Activated CD4-positive, alpha-beta memory T cell treated with anti-CD3 and anti-CD28 coated beads, Interleukin-2, amount 10 ng/mL, durations not matched to agents 7 days and 5 days (primary cell): ENCODE measurements at places on chromosomes 2 and 18. TPM values are rescaled to one million over a fixed set of nuclear protein-coding genes. Genes with fewer than 3 reads are reported as not detected.
A peak's percentile ranks its signal among the peaks of the same experiment; 100 is the strongest.

- DNase-seq = no peak
Measured at GRCh38 chr2:179814050-179814449, 47.4 kb downstream of the ZNF385B start.

GRCh38 chr2:232281858-232282507 lies 96.6 kb upstream of the ALPP start:
- no peak for DNase-seq

DNA sequence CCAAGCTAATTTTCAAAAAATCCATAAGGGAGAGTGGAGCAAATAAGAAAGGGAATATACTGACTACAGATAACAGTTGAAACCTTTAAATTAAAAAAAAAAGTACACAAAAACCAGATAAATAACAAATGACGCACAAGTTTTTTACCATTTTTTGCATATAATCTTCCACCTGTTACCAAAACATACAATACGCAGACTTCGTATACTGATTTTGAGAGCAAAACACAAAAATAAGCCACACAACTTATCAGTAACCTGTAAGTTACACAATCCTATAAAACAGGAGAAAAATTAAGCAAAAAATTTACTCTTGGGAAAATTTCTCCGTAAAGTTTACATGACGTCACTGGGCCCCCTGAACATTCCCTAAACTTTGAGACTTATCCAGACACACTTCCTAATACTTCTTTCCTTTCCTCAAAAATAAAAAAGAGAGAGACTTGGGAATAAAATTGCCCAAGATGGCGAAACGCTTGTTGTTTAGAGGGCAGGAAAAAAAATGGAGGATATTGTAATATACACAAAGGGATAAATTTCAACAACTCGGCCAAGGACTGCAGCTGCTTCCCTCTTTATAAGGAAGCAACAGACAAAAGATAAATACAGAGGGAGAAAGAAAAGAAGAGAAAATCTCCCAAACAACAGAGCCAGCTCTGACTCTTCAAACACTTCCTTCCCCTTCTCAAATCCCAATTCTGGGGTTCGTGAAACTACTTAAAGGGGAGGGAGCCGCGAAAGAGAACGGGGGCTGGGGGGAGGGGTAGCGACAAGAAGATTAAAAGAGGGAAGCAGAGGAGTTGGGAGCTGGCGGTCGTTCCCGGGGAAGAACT lies 1.6 kb downstream of the BAZ2B start:
- DNase-seq = no peak

- no peak for DNase-seq
Measured at GRCh38 chr18:60417946-60418345, 45.4 kb upstream of the MC4R start.

DNA sequence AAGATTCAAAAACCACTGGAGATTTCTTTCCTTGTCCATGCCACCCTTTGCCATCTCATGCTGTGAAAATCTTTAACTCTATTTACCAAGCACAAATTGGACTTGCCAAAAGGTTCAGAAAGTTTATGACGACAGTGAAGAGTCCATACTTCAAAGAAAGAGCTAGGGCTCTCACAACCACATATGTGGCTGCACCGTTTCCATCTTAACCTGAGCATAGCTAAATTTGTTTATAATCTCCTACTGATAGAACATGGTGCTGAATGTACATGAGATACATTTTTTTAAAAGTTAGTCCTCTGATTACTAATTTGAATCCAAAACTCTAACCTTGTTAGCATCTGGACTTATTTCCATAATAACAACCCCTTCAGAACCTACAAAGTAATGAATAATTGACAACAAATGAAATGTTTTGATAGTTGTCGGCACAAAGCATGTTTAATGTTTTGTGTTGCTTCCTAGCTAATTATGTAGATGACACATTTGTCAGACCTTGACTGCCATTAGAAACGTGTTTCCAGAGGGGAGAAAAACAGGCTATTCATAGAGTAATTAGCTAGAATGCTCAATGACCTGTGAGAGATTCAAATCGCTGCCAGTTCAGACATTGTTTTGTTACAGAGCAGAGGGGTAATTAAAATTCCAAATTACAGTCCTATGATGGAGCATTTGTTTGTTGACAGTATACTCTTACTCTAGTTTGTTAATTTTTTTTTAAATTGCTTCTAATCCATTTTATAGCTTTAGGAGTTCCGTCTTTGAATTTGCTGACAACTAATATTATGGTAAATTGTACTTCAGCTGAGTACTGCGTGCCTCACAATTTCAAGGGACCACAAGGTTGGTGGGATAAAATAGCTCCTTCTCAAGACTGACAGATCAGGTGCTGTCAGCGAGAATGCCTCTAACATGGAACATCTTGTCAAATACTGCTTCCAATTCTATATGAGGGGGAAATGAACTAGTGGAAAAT lies 31.8 kb downstream of the ARHGAP15 start:
- DNase-seq = no peak

GRCh38 chr18:46832849-46833248 lies 76.0 kb upstream of the ST8SIA5 start:
- no peak for DNase-seq

GRCh38 chr2:161839926-161840325 lies 215.7 kb downstream of the SLC4A10 start:
- DNase-seq = no peak

DNA sequence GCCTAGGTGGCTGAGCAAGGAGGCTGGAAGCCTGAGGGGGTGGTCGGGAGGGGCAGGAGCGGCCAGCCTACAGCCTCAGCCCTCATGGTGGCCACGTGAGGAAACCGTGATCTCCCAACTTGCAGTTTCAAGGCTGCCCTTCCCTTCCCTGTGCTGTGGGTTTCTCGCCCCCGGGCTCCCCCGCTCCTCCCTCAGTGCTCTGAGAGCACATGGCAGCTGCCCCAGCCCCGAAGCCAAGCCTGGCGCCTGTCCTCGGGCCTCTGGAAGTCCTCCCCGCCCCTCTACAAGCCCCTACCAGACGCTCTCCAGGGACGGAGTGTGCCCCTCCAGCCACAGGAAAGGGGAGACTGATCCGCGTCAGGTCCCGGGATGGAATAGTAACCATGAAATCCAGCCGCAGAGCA lies 586 bp upstream of the ANKRD23 start:
- no peak for DNase-seq

DNA sequence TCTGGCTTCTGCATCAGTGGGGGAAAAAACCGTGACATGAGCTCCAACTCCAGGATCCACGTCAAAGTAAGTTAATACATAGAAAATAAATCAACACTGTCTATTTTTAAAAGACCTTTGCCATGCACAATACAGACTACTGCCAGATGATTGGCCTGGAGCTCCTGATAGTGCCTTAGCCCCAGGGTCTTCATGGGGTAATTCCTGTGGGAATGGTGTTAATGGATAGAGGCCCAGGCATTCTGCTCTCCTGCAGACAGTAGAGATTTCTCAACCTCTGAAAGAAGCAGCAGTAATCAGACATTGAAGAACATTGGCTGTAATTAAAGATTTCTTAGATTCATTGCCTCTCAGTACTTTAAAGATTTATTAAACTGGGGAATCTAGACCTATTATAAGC lies 4.3 kb upstream of the PLCL1 start:
- no peak for DNase-seq

- DNase-seq = no peak
Measured at GRCh38 chr2:237278568-237278967, 135.4 kb downstream of the COL6A3 start.

DNA sequence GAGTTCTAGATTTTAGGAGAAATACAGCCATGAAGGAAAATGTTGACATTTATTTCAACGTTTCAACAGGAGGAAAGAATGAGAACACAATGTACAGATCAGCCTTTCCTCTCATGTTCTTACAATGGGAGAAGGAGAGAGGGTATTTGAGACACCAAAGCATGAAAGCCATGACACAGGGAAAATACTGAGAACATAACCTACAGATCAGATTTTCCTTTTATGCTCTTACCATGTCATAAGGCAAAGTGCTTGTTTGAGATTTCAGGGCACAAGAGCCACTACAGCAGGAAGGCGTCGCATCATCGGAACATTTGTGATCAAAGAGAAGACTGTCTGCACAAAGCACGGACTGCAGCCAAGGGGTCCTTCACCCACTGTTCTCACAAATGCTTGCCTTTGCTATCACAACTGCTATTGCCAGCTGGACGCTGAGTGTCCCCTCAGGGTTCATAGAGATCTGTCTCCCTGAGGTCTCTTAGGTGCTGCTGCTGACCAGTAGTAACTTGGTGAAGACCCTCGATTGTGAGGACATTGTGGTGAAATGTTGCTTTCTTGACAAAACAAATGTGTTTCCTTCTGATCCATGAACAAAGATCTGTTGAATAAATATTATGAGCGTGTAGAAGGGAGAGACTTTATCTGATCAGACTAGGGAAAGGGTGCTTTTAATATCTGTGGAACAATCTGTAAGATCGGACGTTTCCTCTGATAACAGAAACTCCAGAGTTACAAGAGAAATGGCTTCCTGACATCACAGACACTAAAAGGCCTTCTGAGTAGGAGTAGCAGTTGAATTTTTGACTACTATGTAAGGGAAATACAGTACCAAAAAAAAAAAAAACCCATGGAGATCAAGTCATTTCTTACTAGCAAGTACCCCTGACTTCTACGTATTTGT lies 6.4 kb upstream of the IL1RL1 start:
- no peak for DNase-seq

- DNase-seq = no peak
Measured at GRCh38 chr2:8885449-8886201, 48.2 kb upstream of the KIDINS220 start.

DNA sequence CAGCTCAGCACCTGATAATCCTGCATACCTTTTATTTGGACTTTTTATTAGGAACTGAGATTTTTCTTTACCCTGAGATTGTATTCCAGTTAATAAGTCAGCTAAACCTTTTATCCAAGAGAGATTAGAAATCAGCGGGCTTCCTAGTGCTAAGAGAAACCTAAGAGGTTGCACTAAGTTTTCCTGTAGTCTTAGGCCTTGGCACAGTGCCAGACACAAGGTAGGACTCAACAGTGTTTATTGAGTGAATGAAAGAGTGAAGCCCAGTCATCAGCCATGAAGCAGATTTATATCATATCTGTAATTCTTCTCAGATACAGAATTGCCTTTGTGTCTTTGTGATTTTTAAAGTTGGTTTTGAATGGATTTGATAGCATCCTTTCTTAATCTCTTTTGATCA lies 13.6 kb downstream of the OTX1 start:
- DNase-seq = no peak

DNA sequence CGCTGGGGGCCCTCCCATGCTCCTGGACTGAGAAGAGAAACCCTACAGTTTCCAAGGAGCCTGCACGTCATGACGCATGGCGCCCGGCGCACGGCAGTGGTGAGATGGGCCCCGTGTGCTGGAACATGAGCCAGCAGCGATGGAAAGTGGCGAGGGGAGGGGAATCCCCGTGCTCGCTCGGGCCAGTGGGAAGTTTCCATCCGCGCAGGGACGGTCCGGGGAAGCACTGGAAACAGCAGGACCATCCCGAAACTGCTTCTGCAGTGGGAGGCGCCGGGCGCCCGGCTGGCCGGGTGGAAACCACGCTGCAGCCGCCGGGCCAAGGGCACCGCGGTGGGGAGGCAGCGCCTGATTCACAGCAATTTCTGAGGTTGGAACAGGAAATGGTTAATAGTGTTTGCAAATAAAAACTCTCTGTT lies 4.9 kb upstream of the PDCD1 start:
- peak; percentile 74 for DNase-seq

GRCh38 chr2:216636551-216637450 lies 3.6 kb downstream of the IGFBP2 start:
- DNase-seq = no peak

GRCh38 chr18:32358075-32358474 lies 112.6 kb downstream of the GAREM1 start:
- DNase-seq = no peak

- no peak for DNase-seq
Measured at GRCh38 chr2:55859875-55860274, 63.7 kb downstream of the EFEMP1 start.

- no peak for DNase-seq
Measured at GRCh38 chr2:58904095-58904494, 663.0 kb upstream of the FANCL start.

DNA sequence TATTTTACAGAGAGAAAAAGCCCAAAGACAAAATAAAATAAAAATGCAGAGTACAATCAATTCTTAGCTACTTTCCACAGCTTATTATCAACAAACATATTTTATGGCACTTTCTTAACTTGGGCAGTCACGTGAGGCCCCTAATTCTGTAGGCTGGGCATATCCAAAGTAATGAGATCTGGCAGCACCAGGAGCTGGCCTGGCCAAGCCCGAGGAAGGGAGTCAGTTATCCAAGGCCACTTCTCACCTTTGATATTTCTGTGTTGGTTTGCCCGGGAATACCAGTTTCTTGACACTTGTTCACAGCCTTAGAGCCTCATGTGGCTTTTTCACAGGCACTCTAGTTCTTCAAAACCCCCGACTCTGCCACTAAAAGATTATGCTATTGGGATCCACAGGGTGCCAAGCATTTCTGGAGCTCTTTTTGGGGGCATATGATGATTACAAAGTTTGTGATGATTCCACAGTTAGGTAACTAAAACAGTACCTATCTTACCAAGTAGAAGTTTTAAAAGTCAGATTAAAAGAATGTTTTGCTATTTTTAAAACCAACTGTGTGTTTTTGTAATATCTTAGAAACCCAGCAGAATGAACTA lies 90.4 kb downstream of the MEP1B start:
- DNase-seq = no peak

Gene PSMA8
- 0.60 TPM for total RNA-seq

Gene PRKAG3
- not detected for total RNA-seq

Gene OSBPL6
- total RNA-seq = 0.78 TPM

Gene ERICH2
- total RNA-seq = not detected

Gene CCDC178
- total RNA-seq = not detected

Gene SRSF7
- 249 TPM for total RNA-seq

Gene OTOF
- total RNA-seq = 22.2 TPM

Gene TNFAIP6
- not detected for total RNA-seq
